Immature natural killer cell (primary cell): ENCODE measurements at places on chromosomes 1 and 21. TPM values are rescaled to one million over a fixed set of nuclear protein-coding genes. Genes with fewer than 3 reads are reported as not detected.

DNA sequence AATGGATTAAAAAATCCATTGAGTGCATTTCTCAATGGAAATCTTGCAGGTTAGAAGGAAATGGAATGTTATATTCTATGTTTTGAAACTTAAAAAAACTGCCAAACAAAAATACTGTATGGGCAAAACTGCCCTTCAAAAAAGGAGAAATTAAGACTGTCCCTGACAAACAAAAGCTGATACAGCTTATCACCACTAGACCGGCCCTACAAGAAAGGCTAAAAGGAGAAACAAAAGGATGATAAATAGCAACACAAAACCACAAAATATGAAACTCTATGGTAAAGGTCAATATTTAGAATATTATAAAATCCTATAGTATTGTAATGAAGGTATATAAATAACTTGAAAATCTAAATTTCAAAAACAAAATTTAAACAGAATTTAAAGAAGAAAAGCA, 60.0 kb downstream of the SLC25A24 start:
- DNase-seq: no peak

MATN1 gene
- polyA plus RNA-seq: not detected

TMEM240 gene
- polyA plus RNA-seq: not detected

DNA sequence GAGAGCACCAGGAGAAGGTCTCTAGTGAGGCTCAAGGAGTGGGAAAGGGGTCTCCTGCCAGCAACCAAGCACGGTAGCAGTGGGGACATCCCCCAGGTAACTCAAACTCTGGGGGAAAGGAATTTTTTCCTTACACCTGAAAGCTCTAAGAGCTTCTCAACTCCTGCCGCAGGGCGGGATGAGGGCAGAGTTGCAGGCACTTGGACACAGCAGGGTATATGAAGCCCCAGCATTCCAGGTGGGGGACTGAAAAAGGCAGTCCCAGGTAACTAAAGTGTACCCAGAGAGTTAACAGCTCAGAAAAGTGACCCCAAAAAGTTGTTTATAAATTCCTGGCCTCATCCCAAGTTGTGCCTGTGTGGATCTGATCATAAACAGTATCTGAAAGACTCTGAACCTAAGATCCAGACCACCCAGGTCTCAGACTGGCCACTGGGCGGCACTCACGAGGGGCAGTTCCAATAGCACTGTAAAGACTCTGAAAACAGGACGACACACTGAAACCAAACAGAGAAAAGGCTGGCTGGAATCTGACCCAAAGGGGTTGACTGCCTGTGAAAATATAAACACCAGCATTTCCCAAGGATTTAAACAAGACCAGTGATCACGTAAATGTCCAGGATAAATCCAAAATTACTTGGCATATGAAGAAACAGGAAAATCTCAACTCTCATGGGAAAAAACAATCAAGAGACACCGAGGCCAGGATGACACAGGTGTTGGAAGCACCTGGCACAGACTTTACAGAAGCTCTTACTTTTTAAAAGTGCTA, 47.5 kb downstream of the HSF2BP start:
- peak; percentile 13 for DNase-seq

DNA sequence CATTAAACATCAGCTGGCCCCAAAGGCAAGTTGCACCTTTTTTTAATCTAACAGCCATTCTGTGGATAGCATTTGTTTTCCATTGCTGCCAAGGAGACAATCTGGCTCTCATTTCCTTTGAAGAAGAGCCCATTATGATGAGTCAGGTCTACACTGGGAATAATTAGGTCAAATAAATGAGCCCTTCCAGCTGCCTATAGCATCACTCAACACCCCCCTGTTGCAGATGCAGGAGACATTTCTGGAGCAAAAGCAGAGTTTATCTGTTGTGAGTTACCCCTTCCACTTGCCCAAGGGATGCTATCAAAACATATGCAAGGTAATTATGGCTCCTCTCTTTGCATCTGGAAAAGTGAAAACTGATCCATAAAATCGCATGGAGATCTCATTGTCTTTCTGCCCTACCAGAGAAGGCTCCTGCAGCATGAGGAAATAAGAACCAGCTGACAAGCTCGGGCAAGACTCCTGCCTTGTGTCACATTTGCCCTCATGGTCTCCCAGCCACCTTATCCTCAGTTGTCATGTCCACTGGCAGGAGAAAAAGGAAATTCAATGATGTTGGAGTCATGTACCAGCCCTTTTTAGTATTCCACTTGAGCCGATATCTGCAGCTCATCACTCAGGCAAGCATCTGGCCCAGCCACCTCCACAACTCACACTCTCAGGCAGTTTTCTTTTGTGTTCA, 135.9 kb downstream of the SLC30A10 start:
- DNase-seq: no peak

SPRR3 gene
- not detected for polyA plus RNA-seq

- no peak for DNase-seq
These were observed 354.1 kb downstream of the SMYD3 start for GRCh38 chr1:246152986-246153431.

C1orf87 gene
- not detected for polyA plus RNA-seq

GRCh38 chr1:198605406-198605805, 33.4 kb upstream of the PTPRC start:
- DNase-seq: no peak

GRCh38 chr1:245404527-245404926, 249.7 kb downstream of the KIF26B start:
- DNase-seq: no peak

DNA sequence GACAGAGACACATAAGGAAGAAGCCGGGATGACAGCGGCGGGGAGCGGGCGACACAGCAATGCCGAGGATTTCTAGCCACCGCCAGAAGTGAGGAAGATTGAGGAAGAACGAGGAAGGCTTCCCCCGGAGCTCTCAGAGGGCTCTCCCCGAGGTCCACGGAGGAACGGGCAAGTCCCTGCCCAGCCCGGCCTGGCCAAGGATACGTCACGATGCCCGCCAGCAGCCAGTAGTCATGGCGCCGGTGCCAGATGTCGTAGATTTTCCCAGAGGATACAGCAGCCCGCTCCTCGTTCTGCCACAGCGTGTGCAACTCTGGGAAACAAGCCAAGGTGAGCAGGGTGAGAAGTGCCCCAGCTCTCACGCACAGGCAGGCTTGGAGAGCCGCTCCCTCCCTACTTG, 65.9 kb downstream of the KCNAB2 start:
- no peak for DNase-seq

DNA sequence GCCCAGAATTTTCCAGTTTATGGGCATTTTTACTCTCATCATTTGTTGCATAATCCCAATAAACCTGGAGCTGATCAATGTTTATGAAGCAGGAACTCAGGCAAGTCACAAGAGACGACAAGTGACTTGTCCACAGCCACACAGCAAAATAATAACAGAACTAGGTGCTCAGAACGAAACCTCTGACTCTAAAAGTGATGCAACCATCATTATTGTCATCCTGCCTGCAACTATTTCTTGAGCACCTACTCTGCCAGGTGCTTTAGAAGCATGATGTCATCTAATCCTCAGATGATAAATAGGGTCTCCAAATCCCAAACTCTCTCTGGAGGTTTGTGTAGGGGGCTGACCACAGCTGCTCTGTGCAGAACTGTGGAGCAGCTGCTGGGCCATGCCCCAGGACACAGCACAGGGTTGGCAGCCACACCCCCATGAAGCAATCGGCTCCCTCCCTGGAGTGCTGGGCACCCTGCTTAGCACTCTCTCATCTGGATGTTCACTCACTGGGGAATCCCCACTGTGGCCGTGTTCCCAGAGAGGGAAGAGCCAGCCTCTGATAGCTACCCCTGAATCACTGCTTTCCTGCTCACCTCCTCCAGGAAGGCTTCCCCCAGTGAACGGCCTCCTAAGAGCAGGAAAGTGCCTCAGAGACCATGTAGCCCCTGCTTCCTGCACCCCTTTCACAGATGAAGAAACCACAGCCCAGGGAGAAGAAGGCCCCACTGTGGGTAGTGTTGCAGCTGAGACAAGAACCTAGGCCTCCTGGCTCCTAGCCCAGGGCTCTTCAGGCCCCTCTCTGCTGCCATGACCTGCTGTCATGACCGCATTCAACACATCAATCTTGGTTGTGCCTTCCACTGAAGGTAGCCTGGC, 2.1 kb downstream of the TTC22 start:
- peak; percentile 33 for DNase-seq

RCSD1 gene
- 129 TPM for polyA plus RNA-seq

ARTN gene
- polyA plus RNA-seq: not detected

MMEL1 gene
- 5.1 TPM for polyA plus RNA-seq

- DNase-seq: no peak
These were observed 38.4 kb downstream of the NFASC start for GRCh38 chr1:204909109-204909508.

- no peak for DNase-seq
These were observed 36.1 kb upstream of the PADI2 start for GRCh38 chr1:17155257-17155920.

DNA sequence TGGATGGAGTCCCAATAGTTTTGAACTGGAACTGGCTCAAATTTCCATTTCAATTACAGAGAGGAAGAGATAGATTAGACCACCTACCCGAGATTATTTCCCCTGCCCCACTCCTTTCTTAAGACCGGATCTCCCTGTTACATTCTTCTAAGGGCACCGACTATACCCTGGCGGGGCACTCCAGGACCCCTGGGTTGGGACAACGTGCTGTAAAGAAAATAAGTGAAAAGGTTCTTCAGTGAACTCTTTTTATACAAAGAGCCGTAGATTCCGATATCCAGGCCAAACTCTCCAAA, 6.7 kb downstream of the NR5A2 start:
- DNase-seq: no peak

DNA sequence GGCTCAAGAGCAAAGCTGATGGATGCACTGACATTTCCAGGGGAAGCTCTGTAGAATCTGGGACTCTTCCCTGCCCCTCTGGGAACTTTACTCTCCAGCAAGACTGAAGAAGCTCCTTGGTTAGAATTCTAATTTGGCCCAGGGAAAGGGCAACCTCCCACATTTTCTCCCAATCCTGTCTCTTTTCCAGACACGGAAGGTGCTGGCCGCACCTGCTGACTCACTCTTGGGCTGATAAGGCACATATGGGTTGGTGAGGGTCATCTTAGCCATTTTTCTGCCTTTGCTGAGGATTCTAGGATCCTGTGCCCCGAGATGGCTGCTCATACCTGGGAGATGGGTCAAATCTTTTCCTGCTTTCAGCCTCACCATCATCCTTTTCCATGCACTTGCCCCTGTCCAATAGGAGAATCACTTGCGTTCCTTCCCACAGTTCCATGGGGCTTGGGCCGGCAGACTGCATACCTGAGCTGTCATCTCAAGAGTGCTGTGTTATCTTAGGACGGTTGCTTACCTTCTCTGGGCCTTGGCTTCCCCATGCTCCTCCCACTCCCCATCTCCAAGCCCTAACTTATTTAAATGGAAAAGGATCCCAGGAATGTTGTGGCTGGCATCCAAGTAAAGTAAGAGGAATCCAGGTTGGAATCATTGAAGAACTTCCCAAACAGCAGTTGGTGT, 1.3 kb downstream of the TINAGL1 start:
- DNase-seq: no peak

MAN1C1 gene
- 1.2 TPM for polyA plus RNA-seq

DNA sequence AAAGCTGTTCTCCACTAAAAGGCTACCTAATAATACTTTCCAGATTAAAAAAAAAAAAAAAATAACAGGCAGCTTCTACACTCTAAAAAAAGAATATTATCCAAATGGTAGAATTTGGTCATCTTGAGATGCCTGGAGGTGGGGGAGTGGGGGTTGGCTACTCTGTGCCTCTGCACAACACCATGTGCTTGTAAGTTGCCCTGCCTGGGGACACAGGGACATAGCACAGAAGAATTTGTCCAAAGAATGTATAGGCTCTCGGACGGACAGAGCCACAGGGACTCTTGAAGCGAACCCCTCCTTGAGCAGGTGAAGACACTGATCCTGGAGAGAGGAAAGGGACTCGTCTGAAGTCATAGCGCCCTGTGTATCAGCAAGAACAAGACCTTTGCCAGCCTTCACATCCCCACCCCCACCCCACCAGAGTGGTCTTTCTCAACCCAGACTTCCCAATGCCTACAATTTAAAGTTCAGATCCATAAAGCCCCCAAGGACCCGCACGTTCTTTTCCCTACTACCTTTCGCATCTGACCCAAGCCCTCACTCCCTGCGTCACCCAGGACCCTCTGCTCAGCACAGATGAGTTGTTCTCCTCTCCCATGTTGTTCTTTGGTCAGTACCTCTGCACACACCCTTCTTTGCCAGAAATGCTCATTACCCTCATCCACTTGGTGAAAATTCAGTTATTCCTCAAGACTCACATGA, 72.6 kb downstream of the LGR6 start:
- no peak for DNase-seq

CD48 gene
- polyA plus RNA-seq: 202 TPM

- DNase-seq: no peak
These were observed 138.2 kb downstream of the COL24A1 start for GRCh38 chr1:86018283-86018923.

ZSWIM5 gene
- 0.17 TPM for polyA plus RNA-seq
